HEK293T (cell line): ENCODE measurements at places on chromosomes 7 and 10.

GRCh38 chr7:85261336-85261735, 74.5 kb upstream of the SEMA3D start:
- no peak for DNase-seq

DNA sequence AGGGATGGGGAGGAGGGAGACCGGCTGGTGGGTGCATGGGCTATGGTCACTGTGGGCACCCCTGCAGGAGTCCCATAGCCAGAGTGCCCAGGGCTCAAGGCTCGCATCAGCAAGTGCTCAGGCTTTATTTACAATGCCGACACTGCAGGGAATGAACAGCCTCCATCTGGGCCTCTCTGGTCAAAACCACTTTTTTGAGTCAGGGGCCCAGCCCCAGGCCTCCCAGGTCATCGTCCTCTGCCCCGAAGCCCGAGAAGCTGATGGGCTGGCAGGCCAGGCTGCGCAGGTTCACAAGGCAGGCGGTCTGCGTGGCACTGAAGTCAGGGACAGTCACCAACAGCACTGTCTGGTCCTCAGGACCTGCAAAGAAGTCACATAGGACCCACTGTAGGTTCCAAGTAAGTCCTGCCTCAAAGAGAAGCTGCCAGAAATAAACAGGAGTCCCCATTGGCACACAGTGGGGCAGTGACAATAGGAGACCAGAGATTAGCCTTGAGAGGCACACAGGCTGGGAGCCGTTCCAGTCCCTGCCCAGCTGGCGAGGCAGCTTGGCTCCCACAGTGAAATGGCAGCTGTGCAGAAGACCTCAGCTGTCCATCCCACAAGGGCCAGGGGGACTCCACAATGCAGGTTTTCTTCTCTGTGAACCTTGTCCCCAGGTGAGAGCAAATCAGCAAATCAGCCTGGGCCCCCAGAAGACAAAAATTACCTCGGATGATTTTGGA, 8.6 kb downstream of the POLD2 start:
- DNase-seq, result no peak

DNA sequence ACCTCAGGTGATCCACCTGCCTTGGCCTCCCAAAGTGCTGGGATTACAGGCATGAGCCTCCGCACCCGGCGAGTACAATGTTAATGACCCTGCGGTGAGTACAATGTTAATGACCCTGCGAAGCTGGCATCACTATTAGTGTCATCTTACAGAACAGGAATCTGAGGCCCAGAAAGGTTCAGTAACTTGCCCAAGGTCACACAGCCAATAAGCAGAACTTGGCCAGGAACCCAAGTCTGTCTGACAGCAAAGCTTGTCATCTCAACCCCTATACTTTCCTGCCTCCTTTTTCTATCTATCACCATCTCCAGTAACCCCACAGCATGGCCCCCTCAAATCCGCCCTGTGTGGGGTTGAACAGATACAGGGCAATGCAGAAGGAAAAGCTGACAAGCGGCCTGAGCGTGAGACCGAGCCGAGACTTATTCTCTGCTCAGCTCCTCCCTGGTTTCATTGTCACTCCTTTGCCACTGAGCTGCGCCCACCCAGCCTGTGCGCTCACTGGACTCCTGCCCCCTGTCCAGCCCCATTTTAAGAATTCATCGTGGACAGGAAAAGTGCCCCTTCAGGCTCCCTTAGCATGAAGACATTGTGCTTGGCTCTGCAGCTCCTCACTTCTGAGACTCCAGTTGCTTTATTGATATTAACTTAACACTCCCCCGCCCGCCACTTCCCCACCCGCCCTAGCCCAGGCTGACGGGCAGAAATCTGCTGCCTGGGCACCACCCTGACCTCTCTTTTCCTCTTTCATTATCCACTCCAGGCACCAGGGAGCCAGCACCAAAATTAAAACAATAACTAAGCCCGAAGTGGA, 58.1 kb upstream of the LBX1 start:
- DNase-seq, result no peak

DNA sequence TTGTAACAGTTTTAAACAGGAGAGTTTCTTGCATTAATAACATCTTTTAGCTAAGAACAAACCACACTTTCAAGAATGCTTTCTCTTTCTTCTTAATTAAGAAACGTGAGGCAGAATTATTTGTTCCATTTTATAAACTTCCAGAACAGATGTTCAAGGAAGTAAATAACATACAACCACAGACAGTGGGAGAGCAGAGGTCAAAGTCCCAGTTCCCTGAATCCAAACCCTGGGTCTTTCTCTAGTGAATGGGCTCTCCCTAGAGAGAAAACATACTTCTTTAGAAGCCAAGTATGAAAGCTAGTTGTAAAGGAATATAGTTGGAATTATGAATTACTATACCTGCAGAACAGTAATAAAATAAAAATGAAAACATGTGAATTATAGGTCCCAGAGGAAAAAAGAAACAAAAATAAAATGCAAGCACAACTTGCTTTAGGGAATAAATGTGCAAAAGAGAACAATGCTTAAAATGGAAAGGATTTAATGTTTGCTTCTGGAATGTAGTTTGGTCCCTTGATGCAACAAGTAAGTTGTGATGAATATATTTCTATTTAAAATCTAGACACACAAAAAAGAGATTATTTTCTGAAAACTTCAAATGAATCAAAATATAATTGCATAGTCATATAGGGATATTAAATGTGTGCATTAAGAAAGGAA, 6.0 kb downstream of the OR6B1 start:
- DNase-seq, result no peak

- DNase-seq, result no peak
These were observed 101.2 kb downstream of the DNMBP start for GRCh38 chr10:99908512-99908911.

- no peak for DNase-seq
These were observed 98.1 kb downstream of the PPP1R17 start for GRCh38 chr7:31785101-31785500.

DNA sequence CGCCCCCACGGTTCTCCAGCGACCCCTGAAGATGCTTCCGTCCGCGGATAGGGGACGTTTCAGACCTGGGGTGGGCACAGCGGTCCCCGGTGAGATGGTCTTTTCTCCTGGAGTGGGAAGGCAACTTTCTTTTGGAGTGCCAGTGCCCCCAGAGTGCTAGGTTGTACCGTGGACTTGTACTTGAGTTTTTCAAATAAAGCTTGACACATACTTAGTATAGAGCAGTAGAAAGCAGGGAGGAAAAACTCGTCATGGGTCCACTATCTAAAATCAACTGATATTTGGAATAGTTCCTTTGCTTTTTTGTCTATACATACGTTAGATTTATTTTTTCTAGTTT, 28.4 kb downstream of the RBM20 start:
- DNase-seq, result no peak

DNA sequence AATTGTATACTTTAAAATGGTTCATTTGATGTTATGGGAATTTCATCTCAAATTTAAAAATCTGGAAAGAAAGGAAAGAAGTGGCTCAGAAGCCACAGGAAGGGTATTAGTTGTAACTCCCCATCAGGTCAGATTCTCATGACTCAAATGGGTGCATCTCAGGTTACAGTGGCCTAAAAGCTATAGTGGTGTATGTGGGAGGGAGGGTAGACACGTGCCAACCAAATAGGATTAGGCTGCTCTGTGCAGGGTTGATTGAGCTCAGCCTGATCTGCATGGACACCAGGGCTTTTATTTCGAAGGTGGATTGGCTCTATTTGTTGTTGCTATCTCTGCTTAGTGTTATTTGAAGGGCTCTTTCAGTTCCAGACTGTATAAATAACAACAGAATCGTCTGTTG, 121.5 kb upstream of the PRR15 start:
- peak; percentile 66 for DNase-seq

DNA sequence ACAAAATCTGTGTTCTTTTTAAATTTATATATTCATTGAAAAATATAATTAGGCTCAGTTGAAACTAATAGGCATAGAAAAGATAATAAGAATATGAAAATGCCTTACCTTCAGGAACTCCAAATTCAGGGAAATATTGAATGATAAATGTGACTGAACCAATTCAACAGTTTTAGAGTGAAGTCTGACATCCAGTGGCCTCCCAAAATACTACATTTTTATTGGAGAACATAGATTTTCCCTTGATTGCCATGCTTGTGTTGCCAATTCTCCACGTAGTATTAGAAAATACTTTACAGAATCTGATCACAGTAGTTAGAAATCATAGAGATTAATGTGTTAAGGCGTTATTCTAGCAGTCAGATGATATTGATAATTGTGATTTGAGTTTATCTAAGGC, 1246.7 kb downstream of the GATA3 start:
- peak; percentile 14 for DNase-seq

DNA sequence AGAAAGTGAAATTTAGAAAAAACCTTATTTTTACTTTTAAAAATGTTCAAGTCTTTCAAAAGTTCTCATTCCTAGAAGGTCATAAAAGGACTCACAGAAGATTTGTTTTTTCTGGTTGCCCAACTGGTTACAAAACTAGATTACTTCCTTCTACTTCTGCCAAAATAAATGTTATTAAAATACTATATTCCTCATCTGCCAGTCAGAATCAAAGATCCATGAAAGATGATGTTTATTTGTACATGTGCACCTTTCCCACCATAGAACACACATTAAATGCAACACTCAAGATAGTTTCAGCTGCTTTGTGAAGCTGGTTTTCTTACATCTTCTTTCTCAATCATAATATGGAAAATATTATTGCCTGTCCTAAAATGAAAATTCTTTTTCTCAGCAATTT, 465.4 kb downstream of the ETV1 start:
- DNase-seq, result no peak

GRCh38 chr10:119651514-119652360, 557 bp downstream of the BAG3 start:
- peak; percentile 37 for DNase-seq

GRCh38 chr7:141842904-141843303, 1.6 kb upstream of the PRSS37 start:
- DNase-seq, result no peak
